DMS 273 treated with DMSO at 0.1 percent for 48 hours (cell line): ENCODE measurements at places on chromosomes 6 and 20.
A peak's percentile ranks its signal among the peaks of the same experiment; 100 is the strongest.

DNA sequence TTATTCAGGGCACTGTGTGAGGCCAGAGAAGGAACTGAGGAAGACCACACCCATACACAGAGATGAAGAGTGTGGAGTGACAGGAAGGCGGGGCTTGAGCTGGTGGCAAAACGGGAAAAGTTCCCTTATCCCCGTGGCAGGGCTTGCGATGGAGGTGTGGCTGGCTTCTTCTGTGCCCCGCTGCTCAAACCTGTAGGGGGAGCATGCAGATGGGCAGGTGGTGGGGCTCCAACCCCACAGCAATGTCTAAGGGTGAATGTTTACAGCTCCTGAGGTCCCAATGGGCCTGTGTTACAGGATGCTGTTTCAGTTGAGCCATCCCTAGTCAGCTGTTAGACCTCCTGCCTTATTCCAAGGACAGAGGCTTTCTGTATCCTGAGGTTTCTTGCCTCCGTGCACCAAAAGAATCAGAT, 105.9 kb downstream of the LY86 start:
- peak; percentile 41 for DNase-seq

DNA sequence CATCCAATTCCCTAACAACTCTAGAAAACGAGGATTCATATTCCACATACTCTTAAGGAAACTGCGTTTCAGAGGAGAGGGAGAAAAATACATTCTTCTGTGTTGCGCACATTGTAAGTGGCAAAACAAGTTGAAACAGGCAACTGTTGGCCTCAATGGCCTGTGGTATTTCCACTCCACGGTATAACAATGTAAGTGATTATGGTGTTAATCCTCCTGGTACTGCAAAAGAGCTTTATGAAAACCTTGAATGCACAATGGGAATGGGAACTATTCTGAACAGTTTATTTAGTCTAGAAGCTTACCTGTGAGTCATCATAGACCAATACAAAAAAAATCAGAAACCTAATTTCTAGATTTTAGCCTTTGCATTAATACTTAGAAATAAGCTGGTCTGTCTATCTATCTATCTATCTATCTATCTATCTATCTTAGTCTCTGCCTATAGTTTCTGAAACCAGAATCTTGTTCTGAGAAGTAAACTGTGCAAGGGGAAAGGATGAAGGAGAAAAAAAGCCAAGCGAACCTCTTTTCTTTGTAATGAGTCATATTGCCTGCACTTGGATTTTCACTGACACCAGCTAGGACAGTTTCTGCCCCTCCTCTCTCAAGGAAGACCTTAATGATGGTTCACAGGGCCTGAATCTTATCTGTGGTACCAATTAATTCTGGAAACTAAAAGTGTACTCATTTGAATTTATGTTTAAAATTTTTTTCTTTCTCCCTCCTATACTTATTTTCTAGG, 101.5 kb downstream of the RNF144B start:
- DNase-seq: no peak

DNA sequence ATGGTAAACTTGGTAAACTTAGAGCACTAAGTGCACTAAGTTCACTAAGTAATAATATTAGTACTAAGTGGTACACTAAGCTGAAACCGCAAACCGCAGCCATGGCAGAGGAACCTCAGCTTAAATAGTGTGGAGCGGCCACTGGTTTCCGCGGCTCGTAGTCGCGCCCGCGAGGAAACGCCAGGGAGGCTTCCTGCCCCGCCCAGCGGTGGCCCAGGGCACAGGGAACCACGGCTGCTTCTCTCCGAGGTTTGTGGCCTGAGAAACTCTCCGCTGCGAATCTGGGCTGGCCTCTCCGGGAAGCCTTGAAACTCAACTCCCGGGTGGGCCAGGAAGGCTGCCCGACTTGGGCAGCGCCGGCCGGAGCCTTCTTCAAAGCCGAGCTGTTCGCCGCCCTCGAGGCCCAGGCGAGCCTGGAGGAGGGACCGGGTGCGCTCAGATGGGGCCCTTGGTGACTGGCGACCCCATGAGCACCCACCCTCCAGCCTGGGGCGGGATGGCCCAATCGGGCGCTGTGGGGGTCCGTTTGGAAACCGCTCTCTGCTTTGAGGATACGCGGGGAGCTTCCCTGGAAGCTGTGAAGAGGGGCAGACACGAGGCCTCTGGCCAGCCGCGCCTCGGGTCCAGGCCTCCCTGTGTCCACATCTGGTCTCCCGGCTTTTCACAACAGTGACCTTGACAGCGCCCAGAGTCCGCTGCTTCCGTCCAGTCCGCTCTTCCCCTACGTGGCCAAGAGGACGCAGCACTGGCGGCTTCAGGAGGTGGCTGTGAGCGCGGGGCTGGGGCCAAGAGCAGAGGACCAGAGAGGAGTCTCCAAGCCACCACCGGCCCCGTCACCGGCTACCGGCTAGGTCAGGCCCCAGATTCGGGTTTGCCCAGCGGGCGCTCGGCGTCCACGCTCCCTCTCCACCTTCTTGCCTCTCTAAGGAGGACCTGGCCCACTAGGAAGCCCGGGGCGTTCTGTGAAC, 25.4 kb upstream of the HLA-E start:
- DNase-seq: no peak

GRCh38 chr6:113363048-113363798, 493.9 kb upstream of the MARCKS start:
- no peak for DNase-seq
